ENCODE measurements at places on chromosomes 3 and 15. TPM values are rescaled to one million over a fixed set of nuclear protein-coding genes. Genes with fewer than 3 reads are reported as not detected.

CPB1 gene
- not detected for total RNA-seq

ACKR2 gene
- total RNA-seq, result 11.2 TPM

MESP1 gene
- total RNA-seq, result 0.14 TPM

SRGAP3 gene
- total RNA-seq, result 3.4 TPM

SERINC4 gene
- not detected for total RNA-seq

NEK10 gene
- 2.0 TPM for total RNA-seq

CD200R1 gene
- total RNA-seq, result not detected

FEZF2 gene
- not detected for total RNA-seq

MESD gene
- total RNA-seq, result 24.3 TPM

ARL14 gene
- not detected for total RNA-seq

ALDH1L1 gene
- not detected for total RNA-seq

ISG20 gene
- 49.4 TPM for total RNA-seq

AHSG gene
- not detected for total RNA-seq

KLHL25 gene
- 5.4 TPM for total RNA-seq

NR2E3 gene
- total RNA-seq, result 0.05 TPM

POPDC2 gene
- total RNA-seq, result 1.7 TPM

CACNA2D3 gene
- total RNA-seq, result not detected

CLRN1 gene
- not detected for total RNA-seq

RETNLB gene
- not detected for total RNA-seq

SLC22A14 gene
- total RNA-seq, result 0.17 TPM

ATP13A4 gene
- not detected for total RNA-seq

TRIM59 gene
- 19.7 TPM for total RNA-seq

GOLGA8K gene
- 0.19 TPM for total RNA-seq

PPP1R2 gene
- 277 TPM for total RNA-seq

TMC3 gene
- 0.05 TPM for total RNA-seq

All from dermis blood vessel endothelial cell (primary cell).